Left ventricle myocardium superior (tissue), 1 donor: ENCODE measurements at places on chromosomes 12 and 14. TPM values are rescaled to one million over a fixed set of nuclear protein-coding genes. Genes with fewer than 3 reads are reported as not detected.

GRCh38 chr12:101992091-101992490 lies 69.7 kb downstream of the WASHC3 start:
- DNase-seq = no peak

- DNase-seq = no peak
Observed at GRCh38 chr14:74326369-74327152, 21.7 kb upstream of the VRTN start.

- DNase-seq = no peak
Observed at GRCh38 chr14:72856530-72857266, 37.2 kb downstream of the DPF3 start.

GRCh38 chr12:82458101-82458500 lies 99.8 kb downstream of the METTL25 start:
- no peak for DNase-seq

- DNase-seq = no peak
Observed at GRCh38 chr14:103427485-103428443, 42.5 kb downstream of the MARK3 start.

The RASSF8 gene
- 22.9 TPM for total RNA-seq

GRCh38 chr14:76780875-76781647 lies 19.8 kb downstream of the VASH1 start:
- DNase-seq = no peak

- no peak for DNase-seq
Observed at GRCh38 chr12:52254180-52254964, 20.1 kb upstream of the KRT86 start.

The HSPB8 gene
- 504 TPM for total RNA-seq

- DNase-seq = no peak
Observed at GRCh38 chr12:25388183-25388582, 137.5 kb upstream of the KRAS start.

The IL31 gene
- not detected for total RNA-seq

GRCh38 chr14:102593061-102593824 lies 794 bp downstream of the RCOR1 start:
- peak; percentile 76 for DNase-seq

GRCh38 chr14:28813810-28814209 lies 47.2 kb downstream of the FOXG1 start:
- DNase-seq = no peak

DNA sequence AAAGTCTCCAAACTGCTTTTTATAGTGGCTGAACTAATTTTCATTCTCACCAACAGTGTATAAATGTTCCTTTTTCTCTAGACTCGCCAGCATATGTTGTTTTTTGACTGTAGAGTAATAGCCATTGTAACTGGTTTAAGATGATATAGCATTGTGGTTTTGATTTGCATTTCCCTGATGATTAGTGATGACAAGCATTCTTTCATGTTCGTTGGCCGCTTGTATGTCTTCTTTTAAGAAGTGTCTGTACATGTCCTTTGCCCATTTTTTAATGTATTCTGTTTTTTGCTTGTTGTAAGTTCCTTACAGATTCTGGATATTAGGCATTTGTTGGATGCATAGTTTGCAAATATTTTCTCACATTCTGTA lies 404.9 kb downstream of the FLRT2 start:
- no peak for DNase-seq

DNA sequence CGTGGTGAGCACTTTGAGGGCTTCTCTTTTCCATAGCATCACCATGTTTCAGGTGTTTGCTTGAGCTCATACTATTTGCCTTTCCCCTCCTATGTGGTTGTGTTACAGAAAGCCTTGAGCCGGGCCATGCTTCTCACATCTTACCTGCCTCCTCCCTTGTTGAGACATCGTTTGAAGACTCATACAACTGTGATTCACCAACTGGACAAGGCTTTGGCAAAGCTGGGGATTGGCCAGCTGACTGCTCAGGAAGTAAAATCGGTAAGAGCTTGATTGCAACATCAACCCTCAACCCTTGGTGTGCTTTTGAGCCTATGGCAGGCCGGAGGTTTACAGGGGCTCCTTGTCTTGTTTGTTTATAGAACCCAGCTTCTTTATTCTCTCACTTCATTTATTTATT lies 8.1 kb downstream of the LETMD1 start:
- DNase-seq = no peak

DNA sequence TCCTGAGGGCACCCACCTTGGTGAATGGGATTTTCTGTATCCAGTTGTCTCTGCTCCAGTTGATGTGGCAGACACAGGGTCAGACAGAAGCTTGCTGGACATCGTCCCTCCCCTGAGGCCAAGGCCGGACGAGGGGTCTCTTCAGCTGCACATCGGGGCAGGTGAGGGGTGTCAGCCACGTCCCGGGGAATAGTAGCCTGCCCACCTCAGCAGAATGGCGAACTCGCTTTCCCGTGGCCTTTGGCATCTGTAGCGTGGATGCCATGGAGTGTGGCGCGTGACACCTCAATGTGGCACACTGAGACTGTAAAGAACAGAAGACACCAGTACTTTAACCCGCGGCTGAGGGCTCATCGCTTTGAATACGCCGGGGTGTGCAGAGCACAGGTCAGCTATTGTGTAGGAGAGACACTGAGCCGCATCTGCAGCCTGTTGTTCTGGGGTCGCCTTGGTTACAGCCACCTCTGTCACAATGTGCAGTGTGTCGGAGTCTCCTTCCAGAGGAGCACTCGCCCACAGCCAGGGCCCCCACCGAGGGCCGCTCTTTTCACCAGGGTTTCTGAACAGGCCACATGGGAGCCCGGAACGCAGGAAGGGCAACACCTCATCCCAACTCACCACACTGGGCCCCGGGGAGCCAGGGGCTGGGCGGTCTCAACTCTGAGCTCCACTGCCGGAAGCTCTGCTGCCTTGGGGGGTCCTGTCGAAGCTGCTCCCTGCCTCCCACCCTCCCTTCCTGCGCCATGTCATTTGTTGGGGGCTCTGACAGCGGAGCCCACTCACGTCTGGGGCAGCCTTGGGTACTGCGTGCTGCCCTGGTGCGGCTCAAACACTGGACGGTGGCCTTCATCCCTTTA lies 77.0 kb downstream of the ADGRD1 start:
- no peak for DNase-seq

The ASCL1 gene
- not detected for total RNA-seq

DNA sequence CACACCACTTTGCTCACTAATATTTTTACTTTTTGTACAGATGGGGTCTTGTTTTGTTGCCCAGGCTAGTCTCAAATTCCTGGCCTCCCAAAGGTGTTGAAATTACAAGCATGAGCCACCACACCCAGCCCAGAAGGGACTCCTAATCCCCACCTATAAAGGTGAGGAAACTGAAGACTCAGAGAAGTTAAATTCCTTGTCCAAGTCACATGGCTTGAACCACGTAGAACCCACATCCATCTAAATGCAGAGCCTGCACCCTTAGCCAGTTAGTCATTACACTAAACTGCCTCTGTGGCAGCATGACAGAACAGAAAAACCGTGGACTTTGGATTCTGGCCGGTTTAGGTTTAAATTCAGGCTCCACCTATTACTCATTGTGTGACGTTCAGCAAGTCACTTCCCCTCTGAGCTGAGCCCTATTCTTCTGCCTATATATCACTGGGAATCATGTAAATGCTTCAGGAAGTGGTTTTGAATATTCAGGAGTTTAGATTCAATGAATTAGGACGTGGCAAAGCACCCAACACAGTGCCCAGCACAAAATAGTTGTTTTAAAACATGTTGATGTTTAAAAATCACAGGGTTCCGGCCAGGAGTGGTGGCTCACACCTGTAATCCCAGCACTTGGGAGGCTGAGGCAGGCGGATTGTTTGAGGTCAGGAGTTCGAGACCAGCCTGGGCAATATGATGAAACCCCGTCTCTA lies 3.0 kb upstream of the CORO1C start:
- DNase-seq = no peak

The IL22 gene
- total RNA-seq = not detected
